ENCODE measurements at places on chromosomes 12 and 14.

- DNase-seq, result no peak
These were observed 14.5 kb downstream of the R3HDM2 start for GRCh38 chr12:57416039-57416996.

- no peak for DNase-seq
These were observed 459.2 kb downstream of the RAD51B start for GRCh38 chr14:68278576-68279436.

DNA sequence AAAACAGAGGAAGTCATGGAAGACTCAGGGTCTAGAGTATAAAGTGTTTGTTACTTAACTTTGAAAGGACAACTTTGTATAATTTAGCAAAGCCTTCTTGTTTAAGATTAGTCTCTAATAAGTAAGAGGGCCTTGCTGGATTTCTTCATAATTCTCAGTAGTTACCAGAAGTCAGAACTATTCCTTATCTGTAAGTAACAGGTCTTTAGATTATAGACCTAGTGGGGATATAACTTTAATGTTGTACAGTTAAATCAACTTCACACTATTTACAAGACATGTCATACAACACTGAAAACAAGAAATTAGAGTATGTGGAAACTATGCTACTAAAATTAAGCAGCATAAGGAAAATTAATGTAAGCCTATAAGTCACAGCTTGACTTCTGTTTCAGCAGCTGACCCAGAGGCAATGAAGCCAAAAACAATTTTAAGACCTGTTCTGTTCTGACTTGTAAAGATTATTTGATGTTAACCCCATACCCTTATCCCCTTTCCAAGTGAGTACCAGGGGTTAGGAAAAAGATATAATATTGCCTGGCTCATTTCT is 398.3 kb downstream of the RAD51B start:
- no peak for DNase-seq

- DNase-seq, result peak; percentile 44
These were observed 8.0 kb downstream of the SCNN1A start for GRCh38 chr12:6367065-6367968.

- DNase-seq, result no peak
These were observed 10.8 kb downstream of the NGB start for GRCh38 chr14:77260199-77260598.

GRCh38 chr12:103100257-103100831 is 142.9 kb downstream of the ASCL1 start:
- no peak for DNase-seq

- peak; percentile 30 for DNase-seq
These were observed 162.4 kb downstream of the C12orf75 start for GRCh38 chr12:105492591-105493545.

- no peak for DNase-seq
These were observed 52.1 kb downstream of the TBC1D30 start for GRCh38 chr12:64876388-64877071.

DNA sequence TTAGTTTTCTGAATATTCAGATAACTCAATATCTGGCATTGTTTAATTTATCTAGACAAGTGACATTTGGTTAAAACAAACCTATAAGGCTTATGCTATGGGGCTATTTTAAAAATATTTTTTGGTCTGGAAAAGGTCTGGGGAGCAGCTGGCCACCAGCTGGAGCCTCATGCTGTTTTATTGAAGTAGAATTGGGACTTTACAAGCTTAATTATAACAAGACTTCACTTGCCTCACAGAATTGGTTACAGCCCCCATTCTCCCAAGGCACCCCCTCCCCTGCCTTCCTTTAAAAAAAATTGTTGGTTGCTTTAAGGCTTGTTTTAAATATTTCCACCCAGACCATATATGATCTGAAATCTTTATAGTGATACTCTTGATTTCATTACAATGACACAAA is 453.9 kb downstream of the ADAMTS20 start:
- DNase-seq, result peak; percentile 35

- DNase-seq, result no peak
These were observed 232.5 kb downstream of the BCL11B start for GRCh38 chr14:99039331-99040041.

GRCh38 chr14:61653507-61653906 is 41.8 kb upstream of the HIF1A start:
- peak; percentile 33 for DNase-seq

DNA sequence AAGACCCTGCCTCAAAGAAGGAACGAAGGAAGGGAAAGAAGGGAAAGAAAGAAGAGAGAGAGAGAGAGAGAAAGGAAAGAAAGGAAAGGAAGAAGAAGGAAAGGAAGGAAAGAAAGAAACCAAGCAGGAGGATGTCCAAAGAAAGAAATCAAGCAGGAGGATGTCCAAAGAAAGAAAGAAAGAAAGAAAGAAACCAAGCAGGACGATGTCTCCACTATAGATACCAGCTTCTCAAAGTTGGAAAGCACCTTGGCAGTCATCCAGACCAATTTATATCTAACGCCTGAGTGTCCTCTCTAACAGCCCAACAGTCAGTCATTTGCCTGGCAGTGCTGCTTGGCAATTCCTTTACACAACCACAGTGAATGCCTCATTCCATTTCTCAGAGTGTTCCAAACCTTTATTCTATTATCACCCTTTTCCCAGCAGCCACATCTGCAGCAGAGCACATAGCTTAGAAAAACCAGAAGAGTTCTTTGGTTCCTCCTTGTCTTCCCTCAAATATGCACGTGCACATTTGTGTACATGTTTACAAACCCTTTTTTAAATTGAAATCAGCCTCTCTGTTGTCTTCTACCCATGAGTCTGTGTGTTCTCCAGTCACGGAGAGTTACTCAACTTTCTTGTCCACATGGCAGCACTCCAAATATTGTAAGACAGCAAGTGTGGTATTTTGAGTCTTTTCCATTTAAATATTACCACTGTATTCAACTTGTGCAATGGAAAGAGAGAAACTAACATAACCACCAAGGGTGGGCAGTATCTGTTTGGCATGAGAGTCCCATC is 138.4 kb downstream of the STXBP6 start:
- no peak for DNase-seq

- DNase-seq, result no peak
These were observed 104.5 kb downstream of the MYRFL start for GRCh38 chr12:69929531-69929930.

- DNase-seq, result peak; percentile 28
These were observed 19.2 kb downstream of the CSRP2 start for GRCh38 chr12:76859611-76860010.

GRCh38 chr12:108668542-108668941 is 34.8 kb upstream of the SELPLG start:
- peak; percentile 22 for DNase-seq
